Neural progenitor cell (in vitro differentiated cells): ENCODE measurements at places on chromosomes 13 and 19.

DNA sequence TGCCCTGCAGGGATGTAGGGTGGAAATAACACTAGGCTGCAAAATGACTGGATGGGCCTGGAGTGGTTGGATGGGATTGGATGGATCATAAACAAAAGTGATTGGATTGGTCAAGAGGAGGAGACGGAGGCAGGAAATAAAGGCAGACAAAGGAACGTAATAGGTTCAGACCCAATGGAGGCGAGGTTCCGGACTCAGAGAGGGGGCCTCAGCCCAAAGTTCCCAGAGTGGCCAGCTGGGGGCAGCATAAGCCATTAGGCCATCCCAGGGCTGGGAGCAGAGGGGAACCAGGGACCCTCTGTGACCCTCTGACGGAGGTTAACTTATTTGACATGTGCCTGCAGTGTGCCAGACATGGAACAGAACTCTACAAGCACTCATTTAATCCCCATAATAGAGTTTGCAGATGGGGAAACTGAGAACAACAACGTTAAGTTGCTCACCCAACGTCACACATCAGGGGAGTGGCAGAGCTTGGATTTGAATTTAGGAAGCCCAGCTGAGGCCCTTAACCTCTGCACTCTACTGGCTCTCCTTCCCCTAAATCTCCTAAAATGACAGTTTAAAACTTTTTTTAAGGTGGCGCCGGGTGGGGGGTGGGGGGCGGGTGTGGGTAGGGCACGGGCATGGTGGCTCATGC, 15.3 kb upstream of the MAP1S start:
- no peaks in the 10 kb centered on the region for H3K36me3 ChIP-seq
- no peaks in the 10 kb centered on the region for H3K4me1 ChIP-seq
- peak; percentile 77 for DNase-seq
- peaks cover 8% of the 10 kb centered on the region for H3K27me3 ChIP-seq

DNA sequence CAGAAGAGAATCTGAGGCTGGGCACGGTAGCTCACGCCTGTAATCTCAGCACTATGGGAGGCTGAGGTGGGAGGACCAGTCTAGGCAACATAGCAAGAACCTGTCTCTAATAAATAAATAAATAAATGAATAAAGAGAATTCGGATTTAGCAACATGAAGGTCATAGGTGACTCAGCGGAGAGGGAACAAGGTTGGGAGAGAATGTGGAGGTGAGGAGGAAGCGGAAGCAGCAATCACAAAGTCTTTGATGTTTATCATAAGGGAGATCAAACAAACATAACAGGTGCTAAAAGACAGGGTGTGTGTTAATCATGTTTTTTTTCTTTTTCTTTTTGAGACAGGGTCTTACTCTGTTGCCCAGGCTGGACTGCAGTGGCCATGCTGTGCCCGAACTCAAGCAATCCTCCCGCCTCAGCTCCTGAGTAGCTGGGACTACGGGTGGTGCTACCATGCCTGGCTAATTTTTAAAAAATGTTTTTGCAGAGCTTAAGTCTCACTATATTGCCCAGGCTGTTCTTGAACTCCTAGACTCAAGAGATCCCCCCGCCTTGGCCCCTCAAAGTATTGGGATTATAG, 16.3 kb downstream of the PBX4 start:
- peaks cover 10% of the 10 kb centered on the region for H3K4me1 ChIP-seq
- no peaks in the 10 kb centered on the region for H3K27me3 ChIP-seq
- H3K36me3 ChIP-seq, result no peaks in the 10 kb centered on the region
- no peak overlapping the region for H3K4me3 ChIP-seq

DNA sequence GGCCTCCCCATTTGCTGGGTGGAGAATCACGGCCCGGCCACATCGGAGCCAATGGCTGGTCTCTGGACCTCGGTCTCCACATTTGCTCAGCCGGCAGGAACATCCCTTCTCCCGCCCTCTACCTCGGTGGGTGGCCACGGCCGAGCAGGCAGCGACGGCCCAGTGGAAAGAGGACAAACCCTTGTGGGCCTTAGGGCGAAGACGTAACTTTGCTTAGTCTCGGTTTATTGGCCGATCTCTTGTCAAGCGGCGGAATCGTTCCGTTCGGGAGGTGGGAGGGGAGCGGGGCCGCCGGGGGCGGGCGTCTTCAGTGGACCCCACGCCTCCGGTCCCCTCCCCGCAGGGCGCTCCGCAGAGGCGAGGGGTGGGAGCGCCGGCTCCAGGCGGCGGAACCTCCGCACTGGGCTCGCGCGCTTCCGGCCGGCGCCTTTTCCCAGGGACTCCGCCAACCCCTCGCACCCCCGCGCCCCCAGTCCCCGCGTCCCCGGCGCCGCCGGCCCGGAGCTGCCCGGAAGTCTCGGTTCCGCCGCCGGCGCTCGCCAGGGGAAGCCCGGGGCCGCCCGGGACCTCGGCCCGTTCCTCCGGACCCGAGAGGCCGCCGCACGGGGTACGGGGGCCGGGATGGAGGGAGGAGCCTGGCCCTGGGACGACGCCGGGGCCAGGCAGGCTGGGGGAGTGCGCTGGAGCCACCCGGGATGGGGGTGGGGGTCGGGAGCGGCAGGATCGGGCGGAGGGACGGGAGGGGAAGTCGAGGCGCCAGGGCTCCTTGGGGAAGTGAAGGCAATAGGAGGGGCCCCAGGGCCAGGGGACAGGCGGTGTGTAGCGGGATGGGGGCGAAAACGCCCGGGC, at the start of gene ZNF580:
TSS of gene ZNF580 (plus strand) at position 426 of the 849 bp plus-strand sequence. CDS start 1,507 bp downstream, outside the sequence.
- peak within 1 kb of the TSS; percentile 85 for H3K27ac ChIP-seq
- peak within 1 kb of the TSS; percentile 80 for H3K4me3 ChIP-seq
- H3K4me1 ChIP-seq, result peaks cover 23% of the 10 kb centered on the region
- H3K27me3 ChIP-seq, result no peaks in the 10 kb centered on the region
- peak; percentile 78 for DNase-seq
- no peaks in the 10 kb centered on the region for H3K36me3 ChIP-seq

DNA sequence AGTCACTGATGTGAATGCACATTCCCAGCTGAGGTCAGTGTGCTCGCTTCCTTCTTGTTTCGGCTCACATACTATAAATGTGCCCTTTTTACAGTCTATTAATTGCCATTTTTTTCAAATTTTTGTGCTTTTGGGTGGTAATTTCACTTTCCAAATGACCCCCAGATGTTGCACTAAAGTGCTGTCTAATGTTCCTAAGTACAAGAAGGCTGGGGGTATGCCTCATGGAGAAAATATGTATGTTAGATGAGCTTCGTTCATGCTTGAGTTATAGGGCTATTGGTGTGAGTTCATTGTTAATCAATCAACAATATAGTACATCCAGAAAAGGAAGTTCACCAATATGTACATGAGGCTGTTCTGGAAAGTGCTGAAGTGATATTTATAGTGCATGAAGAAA, 84.7 kb downstream of the KL start:
- DNase-seq, result no peak
- H3K4me3 ChIP-seq, result no peak overlapping the region
- H3K27ac ChIP-seq, result no peak overlapping the region
- H3K4me1 ChIP-seq, result peaks cover 5% of the 10 kb centered on the region
- H3K36me3 ChIP-seq, result no peaks in the 10 kb centered on the region

GRCh38 chr13:67052550-67053490, 177.3 kb downstream of the PCDH9 start:
- H3K36me3 ChIP-seq, result no peaks in the 10 kb centered on the region
- no peak overlapping the region for H3K27ac ChIP-seq
- H3K4me1 ChIP-seq, result no peaks in the 10 kb centered on the region
- DNase-seq, result peak; percentile 6

DNA sequence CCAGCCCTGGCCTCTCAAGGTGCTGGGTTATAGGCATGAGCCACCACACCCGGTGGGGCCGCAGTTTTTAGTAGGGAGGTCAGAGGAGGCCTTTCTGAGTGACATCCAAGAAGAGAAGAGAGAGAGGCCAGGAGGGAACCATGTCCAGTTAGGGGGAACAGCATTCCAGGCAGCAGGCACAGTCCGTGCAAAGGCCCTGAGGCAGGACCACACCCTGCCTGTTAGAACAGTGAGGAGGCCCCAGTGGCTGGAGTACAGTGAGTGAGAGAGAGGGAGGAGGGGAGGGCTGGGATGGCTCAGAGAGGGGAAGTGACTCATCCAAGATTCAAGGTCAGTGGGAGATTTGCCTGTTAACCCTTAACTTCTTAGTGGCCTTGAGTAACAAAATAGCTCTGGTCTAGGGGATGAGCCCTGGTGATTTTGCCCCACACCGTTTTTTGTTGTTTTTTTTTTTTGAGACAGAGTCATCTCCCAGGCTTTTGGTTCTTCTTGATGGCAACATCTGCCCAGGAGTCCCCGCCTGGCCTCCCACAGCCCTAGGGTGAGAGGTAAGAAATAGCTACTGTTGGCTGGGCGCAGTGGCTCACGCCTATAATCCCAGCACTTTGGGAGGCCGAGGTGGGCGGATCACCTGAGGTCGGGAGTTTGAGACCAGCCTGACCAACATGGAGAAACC, 2.7 kb upstream of the PLIN3 start:
- no peak overlapping the region for H3K4me3 ChIP-seq
- H3K27me3 ChIP-seq, result no peaks in the 10 kb centered on the region
- H3K36me3 ChIP-seq, result no peaks in the 10 kb centered on the region
- DNase-seq, result no peak
- H3K27ac ChIP-seq, result no peak overlapping the region
